Hippocampal formation (tissue), 2 donors: ENCODE measurements at places on chromosomes 16 and 17.

DNA sequence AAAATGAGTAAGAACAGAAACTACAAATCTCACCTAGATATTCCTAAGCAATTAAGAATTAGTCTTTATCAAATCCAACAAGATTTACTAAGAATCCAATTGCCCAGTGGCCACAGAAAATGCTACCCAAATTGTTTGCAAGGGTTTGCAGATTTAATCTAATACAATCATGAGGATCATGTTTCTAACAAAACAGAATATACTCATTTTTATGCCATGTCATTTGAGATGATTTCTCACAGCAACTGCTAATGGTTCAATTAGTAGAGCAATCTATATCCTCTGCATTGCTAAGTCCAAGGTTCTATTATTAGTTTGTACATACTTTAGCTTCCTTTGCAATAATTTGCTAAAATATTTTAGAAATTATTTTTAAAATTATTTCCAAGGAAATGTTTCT is 41.2 kb downstream of the HELZ start:
- no peak for DNase-seq

DNA sequence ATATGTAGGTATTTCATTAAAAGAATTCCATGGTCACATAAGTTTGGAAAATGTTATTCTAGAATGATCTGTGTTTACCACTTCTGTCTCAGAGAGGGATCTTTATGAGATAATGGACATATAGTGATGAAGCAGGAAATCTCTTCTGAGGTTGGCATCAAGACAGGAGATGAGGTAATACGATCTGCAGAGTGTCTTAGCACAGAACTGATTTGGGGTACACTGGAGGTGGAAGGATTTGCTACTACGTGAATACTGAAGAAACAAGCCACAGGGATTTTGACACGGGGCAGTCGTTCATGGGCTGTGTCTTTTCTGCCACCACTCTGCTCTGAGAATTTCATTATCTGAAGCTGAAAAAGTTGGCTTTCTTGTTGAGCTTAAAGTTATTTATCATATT is 5.5 kb downstream of the CBFB start:
- DNase-seq: no peak

- no peak for DNase-seq
Measured at GRCh38 chr17:61388561-61389356, 10.9 kb upstream of the TBX2 start.

DNA sequence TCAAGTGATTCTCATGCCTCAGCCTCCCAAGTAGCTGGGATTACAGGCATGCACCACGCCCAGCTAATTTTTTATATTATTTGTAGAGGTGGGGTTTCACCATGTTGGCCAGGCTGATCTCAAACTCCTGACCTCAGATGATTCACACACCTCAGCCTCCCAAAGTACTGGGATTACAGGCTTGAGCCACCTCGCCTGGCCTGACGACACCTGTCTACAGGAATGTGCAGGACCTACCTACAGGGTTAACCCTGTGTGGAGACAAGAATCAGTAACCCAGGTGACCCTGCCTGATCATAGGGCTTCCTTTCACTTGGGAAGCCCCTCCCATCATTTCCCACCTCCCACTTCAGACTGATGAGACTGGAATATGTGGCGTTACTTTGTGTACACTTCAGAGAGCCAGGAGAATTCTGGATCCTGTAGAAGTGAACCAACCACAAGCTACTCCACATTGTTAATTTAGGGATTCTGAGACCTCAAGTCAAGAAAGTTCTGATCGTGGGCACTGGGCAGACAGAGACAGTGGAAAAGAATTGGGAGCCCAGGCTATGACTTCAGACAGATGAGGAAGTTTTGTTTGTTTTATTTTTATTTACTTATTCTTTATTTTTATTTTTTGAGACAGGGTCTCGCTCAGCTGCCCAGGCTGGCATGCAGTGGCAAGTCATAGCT is 5.7 kb upstream of the MILR1 start:
- no peak for DNase-seq

DNA sequence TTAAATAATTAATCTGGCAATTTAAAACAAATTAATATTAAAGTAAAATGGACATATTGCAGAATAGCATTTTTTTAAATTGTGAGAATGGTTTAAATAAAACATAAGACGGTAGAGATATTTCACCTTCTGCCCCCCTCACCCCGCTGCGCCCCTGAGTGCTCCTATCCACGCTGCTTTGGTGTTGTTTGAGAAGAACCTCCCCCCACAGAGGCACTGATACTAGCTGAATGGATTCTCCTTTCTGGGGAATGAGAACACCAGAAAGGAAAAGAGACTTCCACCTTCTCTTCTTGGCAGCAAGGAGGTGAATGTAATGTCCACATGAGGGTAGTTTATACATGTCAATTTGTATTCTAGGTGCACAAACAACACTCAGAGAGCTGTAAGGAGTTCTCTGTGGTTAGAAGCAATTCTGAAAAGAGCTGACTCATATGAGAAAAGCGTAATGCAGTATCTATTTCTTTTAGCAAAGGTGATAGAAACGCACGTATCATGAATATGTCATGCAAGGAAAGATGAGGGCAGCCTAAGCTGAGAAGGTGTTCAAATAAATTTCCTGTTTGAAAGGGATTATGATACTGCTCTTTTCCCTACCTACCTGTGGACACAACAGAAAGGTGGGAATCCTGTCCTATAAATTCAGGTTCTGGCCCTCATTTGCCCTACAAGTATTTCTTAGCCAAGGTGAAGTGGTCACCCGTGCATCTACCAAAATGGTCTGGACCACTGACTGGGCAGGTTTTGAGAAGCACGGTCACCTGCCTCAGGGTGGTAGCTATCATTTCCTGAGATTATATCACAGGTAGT is 126.9 kb downstream of the PARN start:
- no peak for DNase-seq

GRCh38 chr17:5249615-5250014 is 15.0 kb upstream of the SCIMP start:
- DNase-seq: peak; percentile 51

DNA sequence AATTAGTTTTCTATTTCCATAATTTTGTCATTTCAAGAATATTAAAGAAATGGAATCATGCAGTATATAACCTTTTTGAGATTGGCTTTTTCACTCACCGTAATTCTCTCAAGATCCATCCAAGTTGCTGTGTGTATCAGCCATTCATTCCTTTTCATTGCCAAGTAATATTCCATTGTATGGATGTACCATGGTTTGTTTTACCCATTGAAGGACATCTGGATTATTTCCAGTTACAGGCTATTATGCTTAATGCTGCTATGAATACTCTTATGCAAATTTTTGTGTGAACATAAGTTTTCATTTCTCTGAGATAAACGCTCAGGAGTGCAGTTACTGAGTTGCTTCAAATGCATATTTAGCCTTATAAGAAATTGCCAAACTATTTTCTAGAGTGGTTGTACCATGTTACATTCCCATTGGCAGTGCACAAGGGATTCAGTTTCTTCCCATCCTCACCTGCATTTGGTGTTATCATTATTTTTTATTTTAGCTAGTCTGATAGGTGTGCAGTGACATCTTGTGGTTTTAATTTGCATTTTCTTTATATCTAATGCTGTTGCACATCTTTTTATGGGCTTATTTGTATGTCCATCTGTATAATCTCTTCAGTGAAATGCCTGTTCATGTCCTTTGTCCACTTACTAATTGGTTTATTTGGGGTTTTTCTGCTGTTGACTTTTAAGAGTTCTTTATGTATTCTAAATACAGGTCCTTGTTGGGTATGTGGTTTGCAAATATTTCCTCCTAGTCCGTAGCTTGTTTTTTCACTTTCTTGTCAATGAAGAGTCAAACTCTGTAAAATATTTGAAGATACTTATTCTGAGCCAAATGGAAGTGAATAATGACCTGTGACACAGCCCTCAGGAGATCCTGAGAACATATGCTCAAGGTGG is 32.7 kb downstream of the BMERB1 start:
- DNase-seq: no peak

DNA sequence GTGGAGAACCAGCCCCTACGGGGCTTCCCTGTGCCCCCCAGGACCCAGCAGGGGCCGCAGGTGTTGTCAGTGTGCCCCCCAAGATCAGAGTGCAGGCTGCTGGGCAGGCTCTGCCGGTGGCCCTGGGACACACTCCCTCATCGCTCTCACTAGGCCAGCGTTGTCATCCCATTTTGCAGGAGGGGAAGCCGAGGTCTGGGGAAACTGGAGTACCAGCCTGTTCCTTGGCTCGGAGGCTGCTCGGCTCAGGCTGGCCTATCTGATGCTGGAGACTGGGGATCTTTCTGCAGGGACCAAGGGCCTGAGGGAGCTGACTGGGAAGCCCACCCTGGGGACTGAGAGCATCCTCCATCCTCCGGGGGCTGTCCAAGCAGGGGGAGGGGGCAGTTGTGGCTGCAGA is 74.2 kb upstream of the CBX4 start:
- no peak for DNase-seq

DNA sequence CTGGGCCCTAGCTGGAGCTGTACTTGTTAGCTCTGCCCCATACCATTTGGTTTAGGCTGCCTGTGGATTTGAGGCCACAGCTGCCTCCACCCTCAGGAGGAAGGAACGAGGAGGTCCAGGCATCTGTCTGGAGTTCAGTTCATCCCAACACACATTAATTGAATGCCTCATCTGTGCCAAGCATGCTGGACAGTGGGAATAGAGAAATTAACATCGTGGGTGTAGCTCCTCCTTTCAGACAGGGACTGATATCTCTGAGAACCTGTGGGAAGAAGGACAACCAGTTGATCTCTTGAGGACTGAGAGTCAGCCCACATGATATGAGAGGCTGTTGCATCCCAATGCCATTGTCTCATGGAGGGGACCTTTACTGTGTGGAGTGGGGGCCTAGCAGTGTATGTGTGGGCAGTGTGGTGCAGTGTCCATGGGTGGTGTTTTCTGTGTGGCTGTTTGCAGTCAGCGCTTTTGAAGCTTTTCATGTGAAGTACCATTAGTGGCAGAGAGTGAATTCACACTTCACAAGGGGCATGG is 29.4 kb upstream of the DDX52 start:
- DNase-seq: no peak

GRCh38 chr16:29310852-29311314 is 95.6 kb downstream of the NPIPB11 start:
- no peak for DNase-seq

DNA sequence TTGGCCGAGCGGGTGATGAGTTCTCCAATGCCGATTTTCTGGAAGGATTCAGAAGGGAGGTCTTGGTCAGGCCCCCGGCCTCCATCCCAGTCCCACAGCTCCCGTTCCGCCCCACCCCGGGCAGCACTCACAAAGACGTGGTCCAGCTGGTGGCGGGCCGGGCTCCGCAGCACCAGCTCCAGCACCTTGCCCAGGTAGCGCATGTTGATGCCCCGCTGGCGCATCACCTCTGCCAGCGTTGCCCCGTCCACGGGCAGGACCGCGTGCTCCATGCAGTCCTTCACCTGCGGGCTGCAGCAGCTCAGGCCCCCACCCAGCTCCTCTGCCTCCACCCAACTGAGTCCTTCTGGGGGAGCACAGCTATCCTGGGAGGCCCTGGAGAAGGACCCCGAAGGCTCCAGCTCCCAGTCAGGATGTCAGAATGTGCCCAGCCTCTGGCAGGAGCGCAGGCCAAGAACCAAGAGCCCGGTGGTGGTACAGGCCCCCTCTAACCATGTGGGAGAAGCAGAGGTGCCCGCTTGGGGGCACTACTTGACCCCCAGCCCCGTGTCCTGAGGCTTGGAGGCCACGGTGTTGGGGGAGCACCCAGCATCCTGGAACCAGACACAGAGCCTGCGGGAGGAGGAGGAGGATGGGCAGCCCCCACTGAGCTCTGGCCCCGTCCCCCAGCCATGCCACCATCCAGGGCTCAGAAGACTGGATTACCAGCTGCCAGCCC is 16.2 kb downstream of the CLUH start:
- no peak for DNase-seq

GRCh38 chr17:33240362-33240761 is 52.7 kb downstream of the ASIC2 start:
- no peak for DNase-seq

DNA sequence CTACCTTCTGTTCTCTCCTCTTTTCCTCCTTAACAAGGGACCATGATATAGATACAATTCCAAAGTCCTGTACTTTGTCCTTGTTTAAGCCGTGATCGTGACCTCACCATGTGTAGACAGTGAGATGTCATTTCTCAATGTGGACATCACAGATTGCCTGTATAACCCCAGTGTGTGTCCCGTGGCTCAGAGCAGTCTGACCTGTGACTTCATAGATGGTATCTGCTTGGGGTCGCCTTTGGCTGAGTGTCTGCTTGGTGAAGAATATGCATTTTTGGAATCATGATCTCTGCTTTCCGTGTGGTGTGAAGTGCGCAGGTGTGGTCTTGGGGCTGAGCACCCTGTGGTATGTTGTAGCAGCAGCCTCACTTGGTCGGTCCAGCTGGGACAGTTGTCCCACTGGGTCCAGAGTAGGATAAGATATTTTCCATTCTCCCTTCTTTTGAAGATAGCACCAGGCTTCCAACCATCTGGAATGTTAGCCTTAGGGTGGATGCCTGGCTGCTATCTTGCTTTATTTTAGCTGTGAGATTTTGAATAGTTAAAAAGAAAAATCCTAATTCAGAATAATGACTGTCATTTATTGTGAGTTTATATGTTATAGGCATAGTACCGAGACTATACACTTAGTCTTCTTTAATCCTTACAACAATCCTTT is 13.4 kb downstream of the MSI2 start:
- DNase-seq: no peak

DNA sequence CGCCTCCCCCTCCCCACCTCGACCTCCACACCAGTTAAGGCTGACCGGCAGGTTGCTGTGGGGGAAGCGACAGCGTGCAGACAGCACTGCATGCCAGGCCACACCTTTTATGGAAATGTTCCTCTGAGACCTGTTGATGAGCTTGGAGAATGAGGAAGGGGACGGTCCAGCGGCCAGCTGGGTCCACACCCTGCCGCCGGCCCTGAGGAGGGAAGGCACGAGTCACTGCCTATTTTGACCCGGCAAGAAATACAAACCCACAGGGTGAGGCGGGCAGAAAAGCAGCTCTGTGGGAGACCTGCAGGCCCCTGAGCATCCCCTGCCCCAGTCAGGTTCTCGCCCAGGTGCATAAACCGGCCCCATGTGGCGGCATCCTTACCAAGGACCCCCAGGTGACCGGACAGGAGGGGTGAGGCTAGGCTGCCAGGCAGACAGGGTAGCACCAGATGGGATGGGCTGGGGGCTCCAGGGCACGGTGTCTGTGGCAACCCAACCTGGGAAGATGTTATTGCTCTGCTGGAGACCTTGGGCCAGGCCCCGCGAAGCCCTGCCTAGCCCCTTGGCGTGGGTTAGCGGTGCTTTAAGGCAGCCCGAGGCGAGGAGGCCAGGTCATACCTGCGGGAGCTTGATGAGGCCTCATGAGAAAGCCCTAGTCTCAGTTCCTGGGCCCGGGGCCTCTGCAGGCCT is 12.7 kb downstream of the NATD1 start:
- no peak for DNase-seq

- no peak for DNase-seq
Measured at GRCh38 chr17:70119983-70120382, 45.0 kb downstream of the KCNJ16 start.

- no peak for DNase-seq
Measured at GRCh38 chr17:38507436-38507835, 79.2 kb downstream of the ARHGAP23 start.
